ENCODE measurements at places on chromosomes 11 and 22.

DNA sequence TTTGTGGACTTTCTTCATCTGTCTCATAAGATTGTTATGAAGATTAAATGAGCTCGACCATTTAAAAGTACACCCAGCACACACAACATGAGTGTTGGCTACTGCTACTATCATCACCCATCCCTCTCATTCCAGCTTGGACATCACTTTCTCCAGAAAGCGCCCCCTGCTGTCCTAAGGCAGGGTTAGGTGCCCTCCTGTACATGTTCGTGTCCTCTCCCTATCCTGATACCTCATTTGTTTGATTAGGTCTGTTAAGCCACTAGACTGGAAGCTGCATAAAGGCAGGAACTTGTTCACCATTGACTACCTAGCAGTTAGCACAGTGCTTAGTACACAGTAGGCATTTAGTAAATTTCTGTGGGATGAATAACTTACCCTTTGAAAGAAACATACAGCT, 85.5 kb downstream of the ENTHD1 start:
- DNase-seq: no peak

GRCh38 chr11:20654038-20654437, 15.3 kb upstream of the NELL1 start:
- no peak for DNase-seq

DNA sequence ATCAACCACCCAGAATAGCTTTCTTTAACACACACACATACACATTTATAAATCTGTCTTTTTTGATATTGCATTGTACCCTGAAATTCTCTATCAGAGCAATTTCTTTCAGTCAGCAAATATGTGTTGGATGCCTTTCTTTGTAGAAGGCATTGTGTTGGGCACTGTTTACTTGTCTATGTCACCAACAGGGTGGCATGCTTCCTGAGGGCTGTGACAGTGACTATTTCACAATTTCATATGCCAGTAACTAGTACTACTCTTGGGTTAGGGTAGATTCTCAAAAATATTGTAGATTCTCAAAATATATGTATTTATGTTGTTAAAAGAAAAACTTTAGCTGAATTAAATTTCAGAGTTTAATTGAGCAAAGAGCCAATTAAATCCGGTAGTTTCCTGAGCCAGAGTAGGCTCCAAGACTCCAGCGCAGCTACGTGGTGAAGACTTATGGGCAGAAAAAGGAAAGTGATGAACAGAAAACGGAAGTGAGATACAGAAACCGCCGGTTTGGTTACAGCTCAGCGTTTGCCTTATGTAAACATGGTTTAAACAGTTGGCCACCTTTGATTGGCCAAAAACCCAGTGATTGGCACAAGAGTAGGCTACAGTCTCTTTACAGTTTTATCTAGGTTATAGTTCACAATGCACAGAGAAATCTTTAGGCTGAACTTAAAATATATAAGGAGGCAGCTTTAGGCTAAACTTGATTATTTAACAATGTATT, 723.3 kb downstream of the NTM start:
- DNase-seq: no peak

- no peak for DNase-seq
Observed at GRCh38 chr11:16811136-16812020, 72.9 kb downstream of the C11orf58 start.

Measured in NCI-H526 treated with DMSO at 0.1 percent for 48 hours (cell line).